ENCODE measurements at places on chromosomes 7 and 10. TPM values are rescaled to one million over a fixed set of nuclear protein-coding genes. Genes with fewer than 3 reads are reported as not detected.

Gene STEAP2
- 1.9 TPM for polyA plus RNA-seq

Gene HOXA6
- 0.40 TPM for polyA plus RNA-seq

Gene HOXA11
- 0.21 TPM for polyA plus RNA-seq

Gene PIP
- not detected for polyA plus RNA-seq

Gene FAM170B
- polyA plus RNA-seq, result not detected

Gene CFAP70
- polyA plus RNA-seq, result 0.10 TPM

Gene RELN
- not detected for polyA plus RNA-seq

Gene NPY4R
- not detected for polyA plus RNA-seq

Gene ST8SIA6
- not detected for polyA plus RNA-seq

Gene GARIN1A
- polyA plus RNA-seq, result 0.07 TPM

Gene MOSPD3
- 17.7 TPM for polyA plus RNA-seq

Gene TUBB8
- not detected for polyA plus RNA-seq

Gene TACC2
- 20.5 TPM for polyA plus RNA-seq

GRCh38 chr10:35208536-35208935, 81.9 kb downstream of the CREM start:
- no peak for DNase-seq

DNA sequence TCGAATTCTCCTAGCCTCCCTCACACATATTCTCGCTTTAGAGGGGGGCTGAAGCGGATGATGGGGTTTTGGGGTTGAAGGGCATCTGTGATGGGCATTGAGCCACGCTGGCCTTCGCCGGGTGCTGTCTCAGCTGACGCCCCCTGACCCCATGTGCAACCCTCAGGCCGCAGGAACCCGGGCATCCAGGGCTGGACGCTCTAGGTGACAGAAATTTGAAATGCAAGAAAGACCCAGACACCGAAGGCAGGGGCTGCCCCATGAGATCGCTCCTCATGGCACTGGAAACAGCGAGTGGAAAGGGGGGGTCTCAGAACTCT, 664 bp upstream of the C10orf88 start:
- no peak for DNase-seq

DNA sequence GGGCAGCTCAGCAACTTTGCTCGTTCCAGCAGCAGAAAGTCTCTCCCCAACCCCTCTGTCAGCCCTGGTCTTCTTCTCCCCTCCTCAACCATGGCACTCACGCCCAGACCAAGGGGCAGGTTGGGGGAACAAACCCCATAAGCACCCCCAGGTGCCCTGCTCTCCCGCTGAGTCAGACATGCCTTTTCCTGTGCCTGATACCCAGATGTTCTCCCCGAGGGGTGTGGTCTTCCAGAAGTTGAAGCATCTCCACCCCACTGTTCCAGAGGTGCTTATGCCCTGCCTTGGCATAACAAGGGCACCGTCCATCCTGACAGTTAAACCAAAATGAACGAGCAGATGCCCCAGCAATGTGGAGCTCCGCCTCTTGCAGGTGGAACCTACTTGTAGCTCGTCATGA, 67.1 kb downstream of the C10orf143 start:
- DNase-seq, result no peak

DNA sequence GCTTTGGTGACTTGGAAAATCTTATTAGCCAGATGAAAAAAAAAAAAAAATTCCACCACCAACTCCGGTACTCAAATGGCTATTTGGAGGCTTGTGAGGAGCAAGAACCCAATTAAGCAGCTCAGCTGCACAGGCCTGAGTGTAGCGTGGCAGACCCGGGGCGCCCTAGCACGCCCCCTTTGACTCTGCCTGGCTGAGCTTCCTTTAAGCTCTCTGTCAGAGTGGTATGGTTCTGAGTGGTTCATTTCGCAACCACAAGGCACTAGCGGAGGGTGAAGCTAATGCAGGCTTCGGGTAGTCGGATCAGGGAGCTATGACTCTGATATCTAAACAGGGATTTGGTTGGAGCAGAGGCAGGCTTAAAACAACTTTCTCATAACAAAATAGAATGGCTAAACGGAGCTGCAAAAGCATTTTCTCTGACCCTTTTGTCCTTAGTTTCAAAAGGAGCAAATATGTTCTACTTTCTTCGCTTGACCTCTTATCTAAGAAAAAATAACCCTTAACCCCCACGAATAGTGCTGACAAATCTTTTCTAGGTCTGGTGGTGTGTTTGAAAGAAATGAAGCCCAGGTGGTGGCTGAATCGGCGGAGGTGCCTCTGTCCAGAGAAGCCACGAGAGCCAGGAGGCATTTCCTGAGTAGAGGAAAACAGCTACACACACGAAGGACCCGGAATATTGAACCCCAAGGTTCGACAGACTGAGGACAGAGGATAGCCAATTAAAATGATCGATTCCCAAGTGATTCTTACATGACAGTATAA, 285.4 kb upstream of the GLI3 start:
- DNase-seq, result no peak

- DNase-seq, result no peak
Observed at GRCh38 chr10:85177767-85178166, 849.4 kb downstream of the CCSER2 start.

DNA sequence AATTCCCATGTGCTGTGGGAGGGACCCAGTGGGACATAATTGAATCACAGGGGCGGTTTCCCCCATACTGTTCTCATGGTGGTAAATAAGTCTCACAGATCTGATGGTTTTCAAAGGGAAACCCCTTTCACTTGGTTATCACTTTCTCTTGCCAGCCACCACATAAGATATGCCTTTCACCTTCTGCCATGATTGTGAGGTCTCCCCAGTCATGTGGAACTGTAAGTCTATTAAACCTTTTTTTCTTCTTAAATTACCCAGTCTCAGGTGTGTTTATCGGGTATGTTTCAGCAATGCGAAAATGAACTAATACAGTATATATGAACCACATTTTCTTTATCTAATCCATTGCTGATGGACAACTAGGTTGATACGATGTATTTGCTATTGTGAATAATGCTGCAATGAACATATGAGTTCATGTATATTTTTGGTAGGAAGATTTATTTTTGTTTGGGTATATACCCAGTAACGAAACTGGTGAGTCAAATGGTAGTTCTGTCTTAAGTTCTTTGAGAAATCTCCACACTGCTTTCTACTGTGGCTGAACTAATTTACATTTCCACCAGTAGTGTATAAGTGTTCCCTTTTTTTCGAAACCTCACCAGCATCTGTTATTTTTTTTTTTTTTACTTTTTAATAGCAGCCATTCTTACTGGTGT, 70.0 kb upstream of the HGF start:
- no peak for DNase-seq

DNA sequence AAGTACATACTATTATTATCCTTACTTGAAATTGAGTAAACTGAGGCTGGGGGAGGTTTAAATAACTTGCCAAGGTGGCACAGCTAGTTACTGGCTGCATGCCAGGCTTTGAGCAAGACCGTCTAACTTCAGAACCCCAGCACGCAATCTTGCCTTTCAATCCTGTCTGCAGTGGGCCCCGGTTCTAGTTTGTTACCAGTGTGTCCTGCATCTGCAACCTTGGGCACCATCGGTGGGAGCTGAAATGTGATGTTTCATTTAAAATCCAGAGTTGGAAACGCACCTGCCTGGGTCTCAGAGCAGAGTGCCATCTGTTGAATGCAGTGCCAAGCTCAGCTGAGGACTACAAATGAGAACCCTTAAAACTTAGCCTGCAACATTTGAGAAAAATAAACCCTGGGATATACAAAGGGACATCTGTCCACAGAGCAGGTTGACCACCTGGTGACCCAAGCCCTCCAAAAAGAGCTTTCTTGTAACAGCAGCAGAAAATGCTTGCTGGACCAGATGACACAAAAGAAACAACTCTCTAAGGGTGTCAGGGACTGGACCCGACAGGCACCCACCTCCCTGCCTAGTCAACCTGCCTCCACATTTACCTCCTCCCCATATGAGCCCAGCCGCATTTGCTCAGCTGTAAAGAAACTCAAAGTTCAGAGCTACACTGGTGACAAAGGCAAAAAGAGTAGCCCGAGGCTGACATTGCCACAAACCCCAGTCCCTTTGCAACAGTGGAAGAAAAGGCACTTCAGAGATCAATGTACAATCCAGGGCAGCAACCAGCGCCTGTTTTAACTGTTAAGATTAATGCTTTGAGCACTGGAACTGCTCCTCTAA, 1.7 kb downstream of the SH3PXD2A start:
- DNase-seq, result no peak

DNA sequence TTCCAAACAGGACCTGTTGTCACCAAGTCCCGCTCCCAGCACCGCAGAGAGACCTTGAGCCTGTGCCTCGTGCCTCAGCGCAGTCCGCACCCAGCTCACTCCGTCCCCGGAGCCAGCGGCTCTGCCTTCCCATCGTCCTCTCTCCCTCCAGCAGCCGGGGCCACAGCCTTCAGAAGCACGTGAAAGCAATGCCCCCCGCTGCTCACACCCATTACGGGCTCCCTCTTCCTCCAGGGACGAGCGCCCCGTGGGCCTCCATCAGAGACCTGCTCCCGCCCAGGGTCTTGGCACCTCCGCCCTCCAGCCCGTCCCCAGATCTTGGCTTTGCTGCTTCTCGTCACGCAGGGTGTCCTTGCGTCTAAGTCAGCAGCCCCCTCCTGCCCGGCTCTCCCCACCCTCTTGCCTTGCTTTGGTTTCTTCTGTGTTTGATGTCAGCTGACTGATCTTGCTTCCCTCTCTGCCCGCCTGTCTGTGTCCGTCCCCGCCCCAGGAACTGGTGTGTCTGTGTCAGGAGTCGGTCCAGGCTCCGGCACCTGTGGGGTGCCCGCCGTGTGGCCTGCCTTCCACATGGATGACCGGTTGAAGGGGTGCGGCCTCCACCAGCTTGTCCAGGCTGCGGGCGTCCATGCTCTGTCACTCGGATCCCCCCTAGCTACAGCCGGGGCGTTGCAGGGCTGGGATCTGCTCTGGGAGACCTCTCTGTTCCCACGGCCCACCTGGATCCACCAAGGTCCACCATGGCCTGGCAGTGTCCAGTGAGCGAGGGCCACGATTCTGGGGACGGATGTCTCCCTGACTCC, 61.9 kb downstream of the FOXL3 start:
- DNase-seq, result no peak

- no peak for DNase-seq
Observed at GRCh38 chr7:41992881-41993867, 243.8 kb downstream of the GLI3 start.

GRCh38 chr7:127745445-127745844, 93.5 kb downstream of the SND1 start:
- peak; percentile 7 for DNase-seq

DNA sequence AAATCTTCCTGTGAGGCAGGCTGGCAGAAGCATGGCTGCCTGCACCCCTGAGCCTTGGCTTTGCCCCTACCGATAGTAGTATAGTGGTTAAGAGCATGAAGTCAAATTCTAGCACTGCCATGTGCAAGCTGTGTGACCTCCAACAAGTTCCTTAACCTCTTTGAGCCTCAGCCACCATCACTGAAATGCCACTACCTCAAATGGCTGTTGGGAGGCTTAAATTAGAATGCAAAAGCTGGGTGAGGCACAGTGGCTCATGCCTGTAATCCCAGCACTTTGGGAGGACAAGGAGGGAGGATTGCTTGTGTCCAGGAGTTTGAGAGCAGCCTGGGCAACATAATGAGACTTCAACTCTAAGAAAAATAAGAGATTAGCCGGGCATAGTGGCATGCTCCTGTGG, 8.4 kb downstream of the SFRP5 start:
- DNase-seq, result no peak

GRCh38 chr7:1539181-1539881, 8.8 kb downstream of the MAFK start:
- no peak for DNase-seq

GRCh38 chr7:110774071-110774470, 316.9 kb upstream of the LRRN3 start:
- DNase-seq, result peak; percentile 13

DNA sequence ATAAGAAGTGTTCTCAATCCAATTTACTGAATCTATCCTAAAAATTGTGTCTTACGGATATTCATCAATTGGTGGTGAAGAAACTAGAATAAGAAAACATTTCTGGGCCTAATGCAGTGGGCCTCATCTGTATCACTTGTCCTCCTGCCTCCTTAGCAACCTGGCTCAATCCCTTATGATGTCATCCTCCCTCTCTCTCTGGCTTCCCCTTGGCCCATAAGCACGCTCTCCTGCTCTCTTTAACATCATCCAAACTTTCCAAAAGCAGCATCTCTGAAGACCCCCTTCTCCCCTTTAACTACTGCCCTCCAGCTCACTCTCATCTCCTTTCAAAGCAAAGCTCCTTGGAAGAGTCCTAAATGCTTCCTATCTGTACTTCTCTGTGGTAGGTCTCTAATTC, 4.7 kb upstream of the STN1 start:
- DNase-seq, result no peak

- no peak for DNase-seq
Observed at GRCh38 chr7:86961686-86962085, 97.8 kb downstream of the ELAPOR2 start.

- DNase-seq, result no peak
Observed at GRCh38 chr10:45640941-45641340, 31.6 kb downstream of the ZFAND4 start.

GRCh38 chr10:32980558-32981468, 22.8 kb upstream of the ITGB1 start:
- DNase-seq, result peak; percentile 99

GRCh38 chr7:98567991-98568390, 49.1 kb upstream of the NPTX2 start:
- DNase-seq, result no peak

DNA sequence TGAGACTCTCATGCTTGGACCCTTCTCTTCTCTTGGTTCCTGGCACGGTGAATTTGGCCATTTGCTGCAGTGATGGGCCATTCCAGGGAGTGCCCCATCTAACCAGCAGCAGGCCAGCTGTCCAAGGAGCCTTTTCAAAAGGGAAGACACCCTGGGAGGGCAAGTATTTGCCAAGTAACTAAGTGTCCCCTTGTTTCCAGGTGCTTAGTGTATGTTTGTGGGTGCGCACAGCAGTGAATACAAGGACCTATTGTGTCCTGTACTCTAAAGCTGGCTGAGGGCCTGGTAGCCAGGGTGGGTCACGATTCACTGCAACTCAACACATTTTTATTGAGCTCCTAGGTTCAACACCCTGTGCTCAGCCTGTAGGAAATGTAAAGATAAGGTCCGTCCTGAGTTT, 348.8 kb downstream of the RNLS start:
- no peak for DNase-seq

- DNase-seq, result peak; percentile 11
Observed at GRCh38 chr10:119595676-119596515, 868 bp downstream of the TIAL1 start.

- DNase-seq, result no peak
Observed at GRCh38 chr7:23043441-23043840, 29.5 kb upstream of the HYCC1 start.

- DNase-seq, result peak; percentile 69
Observed at GRCh38 chr10:43203448-43204041, 63.3 kb downstream of the RASGEF1A start.
